ENCODE measurements at places on chromosomes 5 and 9.

DNA sequence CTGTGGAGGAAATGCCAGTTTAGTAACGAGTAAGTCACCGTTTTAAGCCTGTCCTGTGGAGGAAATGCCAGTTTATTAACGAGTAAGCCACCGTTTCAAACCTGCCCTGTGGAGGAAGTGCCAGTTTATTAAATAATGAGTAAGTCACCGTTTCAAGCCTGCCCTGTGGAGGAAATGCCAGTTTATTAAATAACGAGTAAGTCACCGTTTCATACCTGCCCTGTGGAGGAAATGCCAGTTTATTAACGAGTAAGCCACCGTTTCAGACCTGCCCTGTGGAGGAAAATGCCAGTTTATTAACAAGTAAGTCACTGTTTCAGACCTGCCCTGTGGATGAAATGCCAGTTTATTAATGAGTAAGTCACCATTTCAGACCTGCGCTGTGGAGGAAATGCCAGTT, 18.9 kb upstream of the PDCD6 start:
- DNase-seq: no peak

DNA sequence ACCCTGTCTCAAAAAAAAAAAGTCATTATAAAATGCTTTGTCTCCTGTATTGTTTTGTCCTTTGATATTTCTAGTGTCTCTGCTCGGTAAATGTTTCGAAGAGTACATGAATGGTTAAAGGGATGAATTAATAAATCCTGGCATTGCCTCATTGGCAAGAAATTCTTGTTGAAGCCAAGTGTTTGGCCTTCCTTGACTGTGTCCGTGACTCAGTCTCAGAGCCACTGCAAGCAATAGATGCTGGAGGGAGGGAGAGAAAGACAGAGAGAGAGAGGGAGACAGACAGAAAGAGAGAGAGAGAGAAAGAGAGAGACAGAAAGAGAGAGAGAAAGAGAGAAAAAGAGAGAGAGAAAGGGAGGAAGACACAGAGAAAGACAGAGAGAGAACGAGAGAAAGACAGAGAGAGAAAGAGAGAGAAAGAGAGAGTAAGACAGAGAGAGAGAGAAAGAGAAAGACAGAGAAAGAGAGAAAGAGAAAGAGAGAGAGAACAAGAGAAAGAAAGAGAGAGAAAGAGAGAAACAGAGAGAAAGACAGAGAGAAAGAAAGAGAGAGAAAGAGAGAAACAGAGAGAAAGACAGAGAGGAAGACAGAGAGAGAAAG, 72.5 kb upstream of the RXRA start:
- no peak for DNase-seq

- DNase-seq: no peak
Observed at GRCh38 chr5:170622933-170623332, 119.1 kb downstream of the KCNIP1 start.

DNA sequence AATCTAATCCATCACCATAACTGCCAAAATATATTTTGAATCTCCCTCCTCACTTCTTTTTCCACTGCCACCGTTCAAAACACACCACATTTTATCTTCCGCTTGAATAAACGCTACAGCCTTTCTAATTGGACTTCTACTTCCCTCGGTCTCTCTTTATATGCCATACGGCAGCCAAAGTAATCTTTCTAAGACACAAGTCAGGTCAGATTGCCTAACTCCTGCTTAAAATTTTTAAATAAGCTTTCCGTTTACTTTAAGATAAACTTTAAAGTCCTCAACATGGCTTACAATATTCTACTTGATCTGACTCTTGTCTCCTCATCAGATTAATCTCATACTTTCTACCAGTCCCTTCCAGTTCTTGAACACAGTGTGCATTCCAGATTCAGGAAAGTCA, 9.7 kb downstream of the AFF4 start:
- no peak for DNase-seq

DNA sequence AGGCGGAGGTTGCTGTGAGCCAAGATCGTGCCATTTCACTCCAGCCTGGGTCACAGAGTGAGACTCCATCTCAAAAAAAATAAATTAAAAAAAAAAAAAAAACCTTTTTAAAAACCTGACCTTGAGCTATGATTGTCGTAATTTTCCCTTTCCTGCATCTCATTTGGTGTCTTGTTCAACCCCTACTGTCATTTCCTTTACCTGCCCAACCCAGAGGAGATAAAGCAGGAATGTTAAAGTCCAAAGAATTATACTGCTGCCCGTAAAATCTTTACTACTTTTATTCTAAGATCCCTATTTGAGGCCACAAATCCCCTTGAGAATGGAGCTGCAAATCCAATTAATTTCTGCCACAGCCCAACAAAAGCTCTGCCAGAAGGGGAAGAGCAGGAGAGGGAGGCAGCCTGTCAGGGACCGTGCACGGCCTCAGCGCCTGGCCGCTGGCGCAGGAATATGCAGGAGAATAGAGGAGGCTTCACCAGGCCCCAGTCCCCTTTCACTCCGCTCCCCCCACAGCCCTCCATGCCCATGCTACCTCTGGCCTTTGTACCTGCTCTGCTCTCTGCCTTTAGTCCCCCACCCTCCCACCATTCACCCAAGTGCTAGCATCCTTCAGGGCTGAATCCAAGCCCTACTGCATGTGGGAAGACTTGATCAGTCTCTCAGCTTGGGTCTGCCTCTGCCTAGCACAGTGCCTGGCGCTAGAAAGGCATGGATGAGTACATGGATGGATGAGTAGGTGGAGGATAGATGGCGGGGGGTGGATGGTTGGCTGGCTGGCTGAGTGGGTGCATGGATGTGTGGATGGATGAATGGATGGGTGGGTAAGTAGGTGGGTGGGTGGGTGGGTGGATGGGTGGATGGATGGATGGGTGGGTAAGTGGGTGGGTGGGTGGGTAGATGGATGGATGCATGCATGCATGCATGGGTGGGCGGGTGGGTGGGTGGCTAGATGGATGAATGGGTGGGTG, 99.8 kb upstream of the SARDH start:
- DNase-seq: no peak
